NCI-H524 (cell line): ENCODE measurements at places on chromosomes 7 and 10.

DNA sequence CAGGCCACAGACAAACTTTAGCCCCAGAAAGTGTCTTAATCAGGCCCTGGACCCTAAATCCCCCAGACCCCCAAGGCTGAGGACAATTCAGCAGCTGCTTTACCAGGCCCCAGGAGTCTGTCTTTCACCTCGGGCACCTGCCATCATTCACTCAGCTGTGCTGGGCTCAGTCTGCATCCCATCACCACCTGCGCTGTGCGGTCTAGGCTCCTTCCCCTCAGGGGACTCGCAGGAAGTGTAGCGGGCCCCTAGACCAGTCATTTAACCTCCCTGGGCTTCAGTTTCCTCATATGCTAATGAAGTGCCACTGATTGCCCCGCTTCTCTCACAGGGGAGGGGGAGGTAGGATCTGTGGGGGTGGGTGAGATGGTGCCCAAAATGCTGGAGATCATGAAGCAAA lies 76.4 kb upstream of the ZMIZ1 start:
- no peak for DNase-seq

GRCh38 chr10:48804740-48805182 lies 120.1 kb downstream of the WDFY4 start:
- DNase-seq, result no peak

DNA sequence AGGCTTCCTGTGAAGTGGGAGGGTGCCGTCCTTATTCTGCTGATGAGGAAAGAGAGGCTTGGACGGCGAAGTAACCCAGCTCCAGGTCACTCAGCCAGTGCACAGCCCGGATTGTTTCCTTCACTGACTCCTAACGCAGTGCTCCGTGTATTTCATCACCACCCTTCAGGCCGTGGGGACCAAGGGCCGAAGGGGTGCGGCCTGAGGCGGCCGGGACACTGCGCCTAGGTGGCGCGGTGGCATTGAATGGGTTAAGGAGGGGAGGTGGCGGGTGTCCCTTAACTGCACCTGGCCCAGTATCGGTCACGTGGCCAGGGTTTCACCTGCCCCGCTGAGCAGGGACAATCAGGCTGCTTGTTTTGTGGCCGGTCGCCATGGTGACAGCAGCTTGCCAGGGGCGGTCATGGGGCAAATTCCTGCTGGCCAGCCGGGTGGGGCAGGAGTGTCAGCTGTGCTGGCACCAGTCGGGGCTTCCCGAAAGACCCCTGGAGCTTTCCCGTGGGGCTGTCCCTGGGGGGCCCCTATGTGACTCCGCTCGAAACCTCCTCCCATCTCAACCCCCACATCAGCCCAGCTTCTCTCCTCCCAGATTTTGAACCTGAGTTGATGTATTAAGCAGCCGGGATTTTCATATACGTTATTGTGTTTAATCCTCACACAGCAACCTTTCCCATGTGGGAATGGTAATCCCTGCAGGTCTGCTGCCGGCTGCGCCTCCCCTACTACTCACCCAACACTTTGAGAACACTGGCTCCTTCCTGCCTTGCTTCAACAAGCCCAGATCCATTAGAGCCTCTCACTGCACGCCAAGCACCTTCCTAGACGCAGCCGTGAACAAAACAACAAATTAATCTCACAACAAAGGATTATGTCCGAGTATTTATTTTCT lies 4.4 kb upstream of the ABHD11 start:
- peak; percentile 23 for DNase-seq

- DNase-seq, result no peak
Observed at GRCh38 chr10:21173802-21174714, 276.9 kb upstream of the NEBL start.

GRCh38 chr10:93180482-93180931 lies 106.8 kb downstream of the CYP26A1 start:
- DNase-seq, result no peak

DNA sequence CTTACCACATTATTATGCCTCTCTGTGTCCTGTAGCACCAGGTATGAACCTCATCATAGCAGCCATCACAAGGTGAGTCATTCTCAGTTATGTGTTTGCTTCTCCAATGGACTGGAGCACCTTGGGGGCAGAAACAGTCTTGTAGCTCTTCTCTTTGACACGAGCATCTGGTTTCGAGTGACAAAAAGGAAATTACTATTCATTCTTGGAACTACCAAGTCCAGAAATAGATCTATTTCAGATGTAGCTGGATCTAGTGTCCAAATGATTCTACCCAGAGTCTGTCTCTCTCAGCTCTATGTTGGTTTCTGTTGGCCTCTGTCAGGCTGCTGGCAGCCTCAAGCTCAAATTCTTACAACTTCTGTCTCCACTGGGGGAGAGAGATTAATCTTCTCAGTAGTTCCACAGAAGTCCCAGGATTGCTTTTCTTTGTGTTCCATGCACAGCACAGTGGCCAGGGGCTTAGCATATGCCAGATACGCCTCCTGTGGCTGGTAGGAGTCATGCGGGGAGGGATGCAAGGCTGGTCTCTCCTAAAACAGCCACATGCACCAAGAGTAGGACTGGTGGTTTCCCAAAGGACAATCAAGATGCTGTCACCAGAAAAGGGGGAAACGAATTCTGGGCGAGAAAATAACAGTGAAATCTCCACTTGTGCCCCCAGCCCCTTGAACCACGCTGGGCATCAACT lies 37.2 kb upstream of the PAPSS2 start:
- no peak for DNase-seq

DNA sequence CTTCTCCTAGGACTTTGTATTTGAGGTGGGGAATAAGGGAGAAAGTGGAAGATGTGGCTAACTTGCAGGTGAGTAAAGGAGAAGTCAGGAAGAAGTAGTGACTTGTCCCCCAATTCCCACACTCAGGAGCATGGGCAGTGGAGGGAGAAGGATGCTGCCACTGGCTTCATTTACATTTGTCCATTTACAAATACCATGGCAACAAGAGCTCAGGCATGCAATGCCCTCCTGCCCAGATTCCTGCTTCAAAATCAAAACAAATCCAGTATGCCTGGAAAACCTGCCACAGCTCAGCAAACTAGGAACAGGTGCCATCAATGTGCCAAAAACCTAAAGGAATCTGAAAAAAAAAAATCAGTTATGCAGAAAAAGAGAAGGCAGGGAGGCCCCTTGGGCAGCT lies 139.9 kb downstream of the KCNMA1 start:
- DNase-seq, result no peak

- DNase-seq, result no peak
Observed at GRCh38 chr7:15439853-15440252, 122.0 kb downstream of the AGMO start.
